ENCODE measurements at places on chromosomes 6 and 20.

- DNase-seq: no peak
Observed at GRCh38 chr20:40254023-40254772, 434.8 kb downstream of the MAFB start.

DNA sequence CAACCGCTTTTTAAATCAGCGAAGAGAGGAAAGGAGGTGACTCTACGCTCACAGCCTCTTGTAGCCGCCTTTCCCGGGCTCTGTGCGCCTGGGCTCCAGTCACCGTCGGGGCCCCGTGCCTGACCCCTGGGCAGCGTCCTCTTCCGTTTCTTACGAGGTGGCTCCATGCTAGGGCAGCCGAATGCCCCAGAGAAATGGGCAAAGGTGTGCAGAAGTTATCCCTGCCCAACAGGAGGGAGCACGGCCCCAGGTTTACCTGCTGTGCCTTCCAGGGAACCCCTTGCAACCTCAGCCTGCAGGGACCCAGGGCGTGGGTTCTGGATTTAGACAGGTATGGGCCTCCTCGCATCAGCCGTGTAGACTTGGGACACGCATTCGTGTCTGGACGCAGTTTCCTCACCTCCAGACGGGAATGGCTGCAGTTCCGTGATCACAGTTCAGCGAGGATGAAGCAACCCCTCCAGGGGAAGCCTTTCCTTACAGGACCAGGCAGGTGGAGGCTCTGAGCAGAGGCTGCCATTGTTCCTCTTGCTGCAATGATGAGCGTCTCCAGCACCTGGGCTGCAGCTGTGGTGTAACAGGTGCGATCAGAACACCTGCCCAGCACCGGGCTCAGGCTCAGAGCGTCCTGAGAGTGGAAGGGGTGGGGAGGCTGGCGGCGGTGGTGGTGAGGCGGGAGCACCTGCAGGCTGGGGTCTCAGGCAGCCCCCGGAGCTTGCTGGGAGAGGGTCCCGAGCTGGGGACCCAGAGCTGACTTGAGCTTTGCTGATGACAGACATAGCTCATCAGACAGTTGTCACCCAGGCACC lies 81.3 kb upstream of the BHLHE23 start:
- DNase-seq: no peak

DNA sequence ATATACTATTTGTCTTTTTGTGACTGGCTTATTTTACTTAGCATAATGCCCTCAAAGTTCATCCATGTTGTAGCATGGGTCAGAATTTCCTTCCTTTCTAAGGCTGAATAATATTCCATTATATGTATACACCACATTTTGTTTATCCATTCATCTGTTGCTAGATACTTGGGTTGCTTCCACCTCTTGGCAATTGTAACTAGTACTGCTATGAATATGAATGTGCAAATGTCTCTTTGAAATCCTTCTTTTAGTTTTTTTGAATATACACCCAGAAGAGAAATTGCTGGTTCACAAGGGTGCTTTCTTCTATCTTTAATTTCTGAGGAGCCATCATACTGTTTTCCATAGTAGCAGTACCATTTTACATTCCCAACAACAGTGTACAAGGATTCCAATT lies 21.3 kb upstream of the MAP7 start:
- DNase-seq: no peak

- no peak for DNase-seq
Observed at GRCh38 chr20:18671203-18671710, 83.4 kb downstream of the DTD1 start.

DNA sequence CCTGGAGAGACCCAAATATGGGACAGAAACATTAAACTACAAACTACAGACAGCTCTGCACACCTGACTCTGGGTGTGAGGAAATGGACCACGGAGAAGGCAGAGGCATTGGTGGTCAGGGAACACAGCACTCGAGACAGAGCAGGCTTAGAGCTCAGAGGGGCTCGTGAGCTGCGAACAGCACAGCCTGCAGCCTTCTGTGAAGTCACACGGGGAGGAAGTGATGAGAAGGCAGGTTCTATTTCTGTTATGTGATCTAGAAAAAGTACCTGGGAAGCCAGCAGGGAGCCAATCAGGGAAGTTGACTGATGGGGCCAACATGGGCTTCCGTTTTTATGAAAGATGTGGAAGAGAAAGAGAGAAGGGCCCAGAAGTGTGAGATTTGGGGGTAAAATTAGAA lies 88.9 kb upstream of the SNAP25 start:
- DNase-seq: no peak

DNA sequence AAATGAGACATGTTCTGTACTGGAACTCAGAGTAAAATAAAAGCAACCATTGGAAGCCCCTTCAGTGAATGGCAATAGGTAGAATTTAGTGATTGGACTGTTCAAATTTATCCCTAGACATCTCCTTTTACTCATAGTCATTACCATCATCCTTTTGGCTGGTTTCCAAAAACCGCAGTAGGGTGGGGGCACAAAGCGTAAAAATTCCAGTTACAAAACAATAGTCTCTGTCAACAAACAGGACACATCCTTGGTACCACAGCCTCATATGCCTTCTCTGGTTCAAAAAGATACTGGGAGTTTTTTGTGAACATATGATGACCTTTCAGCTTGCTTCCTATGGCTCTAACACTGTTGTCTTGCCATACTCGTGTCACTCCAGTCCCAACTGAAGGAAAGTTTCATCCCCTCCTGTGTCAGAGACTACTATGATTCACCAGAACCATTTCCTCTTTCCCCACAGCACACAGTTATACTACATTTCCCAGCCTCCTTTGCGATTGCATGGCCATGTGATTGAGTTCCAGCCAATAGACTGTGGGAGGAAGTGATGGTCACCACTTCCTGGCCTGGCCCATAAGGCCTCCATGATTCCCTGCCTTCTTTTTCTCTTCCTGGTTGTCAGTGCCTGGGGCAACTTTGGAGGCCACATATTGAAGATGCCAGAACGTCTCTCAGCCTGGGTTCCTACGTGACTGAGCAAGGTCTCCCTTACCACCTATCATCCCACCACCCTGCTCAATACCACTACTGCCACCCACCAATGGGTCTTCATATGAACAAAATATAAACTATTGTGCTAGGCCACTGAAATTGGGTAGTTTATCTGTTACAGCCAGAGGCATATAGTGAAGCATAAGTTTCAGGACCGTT lies 162.4 kb downstream of the ID4 start:
- DNase-seq: no peak

DNA sequence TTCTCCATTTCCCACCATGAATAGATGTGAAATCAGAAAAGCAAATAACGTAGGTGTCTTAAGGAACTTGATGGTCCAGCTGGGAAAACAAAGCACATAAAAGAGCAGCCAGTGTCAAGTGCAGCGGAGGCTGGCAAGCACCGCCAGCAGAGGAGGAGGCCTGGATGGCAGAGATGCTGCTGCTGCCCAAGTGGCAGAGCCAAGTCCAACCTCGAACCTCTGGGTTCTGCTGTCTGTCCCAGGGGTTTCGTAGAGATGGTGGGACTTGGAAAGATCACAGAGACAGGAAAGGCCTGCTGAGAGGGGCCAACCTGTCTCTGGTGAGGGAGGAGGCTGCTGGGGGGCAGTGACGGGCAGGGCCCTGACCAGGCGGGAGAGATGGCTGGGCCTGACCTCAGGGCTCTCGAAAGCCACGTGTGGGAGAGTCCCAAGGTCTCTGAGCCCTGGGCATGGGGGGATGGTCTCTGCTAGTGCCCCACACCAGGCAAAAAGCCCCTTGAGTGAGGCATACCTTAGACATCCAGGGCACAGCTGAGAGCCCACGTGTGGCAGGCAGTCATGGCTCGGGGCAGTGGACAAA lies 77.3 kb downstream of the TCP11 start:
- no peak for DNase-seq

DNA sequence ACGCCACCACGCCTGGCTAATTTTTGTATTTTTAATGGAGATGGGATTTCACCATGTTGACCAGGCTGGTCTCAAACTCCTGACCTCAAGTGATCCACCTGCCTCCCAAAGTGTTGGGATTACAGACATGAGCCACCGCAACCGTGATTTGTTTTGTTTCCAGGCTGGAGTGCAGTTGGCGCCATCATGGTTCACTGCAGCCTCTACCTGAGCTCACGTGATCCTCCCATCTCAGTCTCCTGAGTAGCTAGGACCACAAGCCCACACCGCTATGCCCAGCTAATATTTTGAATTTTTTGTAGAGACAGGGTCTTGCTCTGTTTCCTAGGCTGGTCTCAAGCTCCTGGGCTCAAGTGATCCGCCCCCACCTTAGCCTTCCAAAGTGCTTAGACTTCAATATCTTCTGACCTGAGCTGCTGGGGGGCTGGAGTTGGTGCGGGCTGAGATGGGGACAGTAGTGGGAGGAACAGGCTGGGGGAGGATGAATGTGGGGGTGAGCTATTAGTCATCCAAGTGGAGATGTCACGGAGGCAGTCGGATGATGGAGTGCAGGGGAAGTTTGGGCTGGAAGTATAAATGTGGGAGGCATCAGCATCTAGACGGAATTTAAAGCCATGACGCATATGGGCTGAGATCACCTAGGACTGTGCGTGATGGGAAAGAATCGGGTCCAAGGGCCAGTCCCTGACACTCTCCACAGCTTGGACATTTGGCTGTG lies 23.1 kb upstream of the ZMYND8 start:
- no peak for DNase-seq

GRCh38 chr6:110285306-110286060 lies 72.7 kb downstream of the METTL24 start:
- DNase-seq: no peak

DNA sequence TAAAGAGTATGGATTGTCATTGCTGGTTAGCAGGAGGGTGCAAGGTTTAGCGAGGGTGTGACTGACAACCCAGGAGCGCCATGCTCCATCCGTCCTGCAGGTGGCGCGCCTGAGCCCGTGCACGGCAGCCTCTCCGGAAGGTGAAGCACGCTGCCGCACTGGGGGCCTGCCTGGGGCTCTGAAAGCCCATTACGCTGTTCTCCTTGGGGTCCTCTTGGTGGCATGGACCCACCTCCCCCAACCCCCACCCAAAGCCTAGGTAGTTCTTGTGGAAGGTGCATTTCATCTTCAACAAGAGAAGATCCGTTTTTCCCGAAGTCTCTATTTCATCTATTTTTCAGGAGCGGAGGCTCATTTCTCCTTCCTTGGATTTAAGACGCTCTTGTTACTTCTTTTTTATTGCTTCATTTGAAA lies 197.4 kb upstream of the KCNG1 start:
- peak; percentile 38 for DNase-seq

DNA sequence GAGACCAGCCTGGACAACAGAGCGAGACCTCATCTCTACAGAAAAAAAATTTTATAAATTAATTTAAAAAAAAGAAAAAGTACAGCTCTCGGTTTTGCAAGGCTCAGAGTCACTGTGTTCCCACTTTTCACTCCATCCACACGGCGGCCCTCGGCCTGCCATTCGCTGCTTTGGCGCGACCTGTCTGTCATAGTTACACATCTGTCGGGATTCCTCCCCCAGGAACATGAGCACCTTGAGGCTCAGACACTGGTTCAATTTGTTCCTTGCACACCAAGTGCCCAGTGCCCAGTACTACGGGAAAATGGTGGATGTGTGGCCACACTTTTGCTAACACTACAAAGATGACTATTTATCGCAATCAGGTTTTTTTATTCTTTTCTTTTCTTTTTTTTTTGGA lies 8.4 kb downstream of the CTSZ start:
- DNase-seq: no peak

DNA sequence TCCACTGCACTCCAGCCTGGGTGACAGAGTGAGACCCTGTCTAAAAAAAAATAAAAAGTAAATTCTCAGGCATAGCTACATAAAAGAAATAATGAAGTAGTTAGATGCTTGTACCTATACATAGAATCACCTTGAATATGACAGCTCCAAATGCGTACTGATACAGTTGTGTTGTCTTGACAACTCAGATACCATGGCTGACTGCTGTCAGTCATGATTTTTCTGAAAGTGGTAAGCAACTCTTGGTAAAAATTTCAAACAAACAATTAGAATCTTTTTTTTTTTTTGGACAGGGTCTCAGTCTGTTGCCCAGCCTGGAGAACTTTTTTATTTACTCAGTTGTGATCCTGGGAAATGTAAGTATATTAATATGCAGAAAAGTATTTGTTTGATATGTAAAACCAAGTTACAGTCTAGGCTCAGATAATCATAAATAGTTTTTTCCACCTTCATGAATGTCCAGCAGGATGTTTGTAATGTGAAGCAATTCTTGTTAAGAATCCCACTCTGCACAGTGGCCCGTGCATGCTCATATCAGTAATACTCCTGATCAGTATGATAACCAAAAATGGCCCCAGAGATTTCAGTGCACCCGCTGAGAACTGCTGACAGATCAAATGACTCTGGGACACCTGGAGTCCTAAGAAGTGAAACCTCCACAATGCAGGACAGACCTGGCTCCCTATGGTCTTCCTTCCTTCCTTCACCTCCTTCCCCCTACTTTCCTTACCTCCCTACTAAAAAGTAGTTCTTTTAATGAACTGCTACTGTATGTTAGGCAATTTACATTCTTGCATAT lies 14.0 kb upstream of the MAPK13 start:
- no peak for DNase-seq

DNA sequence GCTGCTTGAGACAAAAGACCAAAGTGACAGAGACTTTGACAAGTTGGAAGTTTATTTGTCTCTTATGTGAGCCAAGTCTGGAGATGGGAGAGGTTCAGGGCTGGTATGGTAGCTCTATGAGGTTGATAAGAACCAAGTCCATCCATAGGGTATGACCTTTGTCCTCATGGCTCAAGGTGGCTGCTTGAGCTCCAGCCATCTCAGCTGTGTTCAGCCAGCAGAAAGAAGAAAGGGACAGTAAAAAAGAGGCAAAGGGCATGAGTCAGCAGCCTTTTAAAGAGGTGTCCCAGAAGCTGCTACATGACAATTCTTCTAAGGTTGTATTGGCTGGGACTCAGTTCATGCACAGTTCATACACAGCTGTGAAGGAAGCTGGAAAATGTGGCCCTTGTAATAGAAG lies 49.0 kb downstream of the CD40 start:
- DNase-seq: no peak

DNA sequence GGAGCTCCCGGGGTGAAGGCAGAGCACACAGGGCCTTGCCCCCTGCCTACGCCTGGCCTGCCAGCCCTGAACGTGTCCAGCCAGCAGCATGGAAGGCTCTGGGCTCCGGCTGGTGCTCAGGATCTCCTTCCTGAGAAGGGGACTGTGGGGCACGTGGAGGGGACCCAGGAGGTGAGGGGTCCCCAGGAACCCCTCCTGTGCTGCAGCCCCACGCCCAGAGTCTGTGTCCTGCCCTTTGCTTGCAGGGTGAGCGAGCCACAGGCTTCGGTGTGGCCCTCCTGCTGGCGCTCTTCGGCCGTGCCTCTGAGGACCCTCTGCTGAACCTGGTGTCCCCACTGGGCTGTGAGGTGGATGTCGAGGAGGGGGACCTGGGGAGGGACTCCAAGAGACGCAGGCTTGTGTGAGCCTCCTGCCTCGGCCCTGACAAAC lies 22.3 kb downstream of the NPEPL1 start:
- no peak for DNase-seq

- no peak for DNase-seq
Observed at GRCh38 chr6:97097068-97098047, 172.8 kb downstream of the KLHL32 start.

DNA sequence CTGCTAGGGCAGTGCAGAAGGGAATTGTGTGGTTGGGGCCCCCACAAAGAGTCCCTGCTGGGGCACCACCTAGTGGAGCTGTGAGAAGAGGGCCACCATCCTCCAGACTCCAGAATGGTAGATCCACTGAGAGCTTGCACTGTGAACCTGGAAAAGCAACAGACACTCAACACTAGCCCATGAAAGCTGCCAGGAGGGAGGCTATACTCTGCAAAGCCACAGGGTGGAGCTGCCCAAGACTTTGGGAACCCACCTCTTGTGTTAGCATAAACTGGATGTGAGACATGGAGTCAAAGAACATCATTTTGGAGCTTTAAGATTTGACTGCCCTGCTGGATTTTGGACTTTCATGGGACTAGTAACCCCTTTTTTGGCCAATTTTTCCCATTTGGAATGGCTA lies 328.4 kb upstream of the KHDRBS2 start:
- no peak for DNase-seq

- no peak for DNase-seq
Observed at GRCh38 chr6:42200035-42200434, 5.3 kb upstream of the GUCA1B start.

Data from T-helper 2 cell (primary cell).